A549 treated with CpdA at 1 μM for 4 hours (cell line): ENCODE measurements at places on chromosomes 3 and 15. TPM values are rescaled to one million over a fixed set of nuclear protein-coding genes. Genes with fewer than 3 reads are reported as not detected.

GLCE gene
- 21.6 to 24.8 TPM (median 22.2 TPM) in 5 replicates for total RNA-seq

SPTSSB gene
- total RNA-seq, result not detected in 5 replicates

SLC28A1 gene
- 0.02 to 0.06 TPM (median 0.05 TPM) in 3 of 5 replicates, not detected in the others for total RNA-seq

MAP6D1 gene
- 4.1 to 6.5 TPM (median 5.3 TPM) in 5 replicates for total RNA-seq

PLA2G4D gene
- total RNA-seq, result not detected in 5 replicates

MCTP2 gene
- not detected in 5 replicates for total RNA-seq

CLEC3B gene
- total RNA-seq, result 0.49 TPM in 1 of 5 replicates, not detected in the others

ACY1 gene
- 20.8 to 30.2 TPM (median 28.3 TPM) in 5 replicates for total RNA-seq

PEX11A gene
- 5.9 to 7.7 TPM (median 6.9 TPM) in 5 replicates for total RNA-seq

ZBED2 gene
- 0.24 to 0.65 TPM (median 0.36 TPM) in 5 replicates for total RNA-seq

SGO1 gene
- total RNA-seq, result 14.8 to 19.4 TPM (median 15.6 TPM) in 5 replicates

STAC gene
- 2.6 to 3.3 TPM (median 2.8 TPM) in 5 replicates for total RNA-seq

COL8A1 gene
- total RNA-seq, result not detected in 5 replicates

CYP11A1 gene
- not detected in 5 replicates for total RNA-seq

STX19 gene
- total RNA-seq, result 0.05 to 0.14 TPM in 2 of 5 replicates, not detected in the others

KY gene
- total RNA-seq, result 0.06 to 0.15 TPM (median 0.08 TPM) in 5 replicates

OSTN gene
- total RNA-seq, result not detected in 5 replicates

ZBTB47 gene
- total RNA-seq, result 4.7 to 7.5 TPM (median 5.9 TPM) in 5 replicates

FAM162A gene
- 34.6 to 39.7 TPM (median 36.4 TPM) in 5 replicates for total RNA-seq

EPHB3 gene
- 0.31 to 0.80 TPM (median 0.38 TPM) in 5 replicates for total RNA-seq

IGSF10 gene
- 0.59 to 1.2 TPM (median 0.78 TPM) in 5 replicates for total RNA-seq

FAM3D gene
- total RNA-seq, result 0.10 TPM in 1 of 5 replicates, not detected in the others

GOLGA8K gene
- 0.29 to 0.96 TPM (median 0.73 TPM) in 5 replicates for total RNA-seq

LSAMP gene
- total RNA-seq, result 0.06 to 0.30 TPM (median 0.08 TPM) in 5 replicates

MAP1A gene
- total RNA-seq, result 0.70 to 1.0 TPM (median 0.81 TPM) in 5 replicates

ISG20 gene
- 41.7 to 47.3 TPM (median 46.1 TPM) in 5 replicates for total RNA-seq

BCL2A1 gene
- 16.8 to 25.4 TPM (median 19.7 TPM) in 5 replicates for total RNA-seq

ANKRD34C gene
- total RNA-seq, result not detected in 5 replicates

SPINK8 gene
- not detected in 5 replicates for total RNA-seq
